ENCODE measurements at places on chromosomes 2 and 18.

DNA sequence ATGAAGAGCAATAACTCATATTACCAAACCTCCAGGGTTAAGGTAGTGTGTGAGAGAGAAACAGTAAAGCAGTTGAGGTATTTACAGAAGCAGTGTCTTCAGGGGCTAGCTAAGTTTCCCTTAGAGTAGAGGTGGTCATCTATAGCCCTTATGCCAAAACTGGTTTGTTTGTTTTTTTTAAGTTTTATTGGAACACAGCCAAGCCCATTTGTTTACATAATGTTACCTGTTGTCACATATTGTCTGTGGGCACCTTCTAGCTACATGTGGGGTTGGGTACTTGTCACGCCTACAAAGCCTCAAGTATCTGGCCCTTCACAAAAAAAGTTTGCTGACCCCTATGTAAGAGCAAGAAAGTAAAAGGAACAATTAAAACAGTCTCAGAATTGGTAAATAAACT, 39.4 kb downstream of the ACTR2 start:
- no peak for DNase-seq

DNA sequence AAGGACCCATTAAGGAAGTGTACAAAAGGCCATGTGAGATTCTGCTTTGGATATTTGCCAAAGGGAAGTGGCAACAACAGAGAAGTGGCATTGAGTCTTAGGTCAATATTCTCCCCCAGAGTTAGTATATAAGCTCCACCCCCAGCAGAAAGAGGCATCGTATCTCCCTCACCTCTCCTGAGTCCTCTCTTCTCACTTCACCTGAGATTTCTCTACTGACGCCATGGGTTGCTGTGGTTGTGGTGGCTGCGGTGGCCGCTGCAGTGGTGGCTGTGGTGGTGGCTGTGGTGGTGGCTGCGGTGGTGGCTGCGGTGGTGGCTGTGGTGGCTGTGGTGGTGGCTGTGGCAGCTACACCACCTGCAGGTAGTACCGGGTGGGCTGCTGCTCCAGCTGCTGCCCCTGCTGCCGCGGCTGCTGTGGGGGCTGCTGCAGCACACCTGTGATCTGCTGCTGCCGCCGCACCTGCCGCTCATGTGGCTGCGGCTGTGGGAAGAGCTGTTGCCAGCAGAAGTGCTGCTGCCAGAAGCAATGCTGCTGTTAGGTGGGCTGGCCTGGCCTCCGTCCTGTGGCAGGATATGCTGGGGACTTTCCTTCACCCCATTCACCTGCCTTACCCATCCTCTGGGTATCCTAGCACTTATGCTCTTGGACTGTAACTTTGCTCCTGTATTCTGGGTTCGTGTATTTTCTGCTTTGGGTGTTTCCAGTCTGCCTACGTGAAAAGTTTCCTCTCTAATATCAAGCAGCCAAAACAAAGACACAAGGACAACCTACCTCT, 5.9 kb downstream of the SCYGR3 start:
- no peak for DNase-seq

GRCh38 chr2:84071050-84071449, 388.0 kb downstream of the SUCLG1 start:
- DNase-seq: no peak

DNA sequence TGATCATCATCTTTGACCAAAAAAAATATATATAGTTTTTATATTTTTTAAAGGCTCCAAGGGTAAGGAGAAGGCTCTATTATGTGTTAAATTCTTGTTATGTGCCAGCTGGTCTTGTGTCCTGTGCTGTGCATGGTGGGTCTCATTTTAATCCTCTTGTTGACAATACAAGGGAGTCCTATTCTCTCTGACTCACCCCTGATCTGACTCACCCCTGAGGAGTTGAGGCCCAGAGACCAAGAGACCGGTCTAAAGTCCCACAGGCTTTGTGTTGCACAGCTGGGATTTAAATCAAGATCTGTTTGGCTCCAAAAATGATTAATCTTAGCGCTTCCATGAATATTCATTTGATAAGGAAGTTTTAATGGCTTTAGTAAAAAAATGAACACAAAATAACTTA, 25.7 kb downstream of the MC2R start:
- DNase-seq: no peak

DNA sequence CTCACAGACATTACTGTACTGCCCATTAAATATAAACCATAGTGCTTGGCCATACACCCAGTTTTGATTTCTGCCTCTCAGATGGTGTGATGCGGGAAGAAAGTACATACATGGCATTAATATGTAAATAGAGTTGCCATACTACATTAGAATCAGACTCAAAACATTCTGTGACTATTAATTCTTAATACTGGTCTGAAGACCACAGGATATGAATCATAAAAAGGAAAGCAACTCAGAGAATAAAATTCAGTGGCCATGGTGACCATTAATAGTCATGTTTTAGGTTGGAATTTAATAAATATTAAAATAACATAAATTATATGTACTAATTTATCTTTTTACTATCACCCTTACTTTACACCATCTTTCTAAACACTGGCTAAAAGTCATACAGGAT, 33.0 kb upstream of the WDR75 start:
- DNase-seq: peak; percentile 34

GRCh38 chr2:154771664-154772284, 73.3 kb downstream of the KCNJ3 start:
- no peak for DNase-seq

GRCh38 chr2:24469148-24469650, 21.9 kb upstream of the NCOA1 start:
- DNase-seq: no peak

- peak; percentile 47 for DNase-seq
Measured at GRCh38 chr2:237627441-237628246, at the start of gene LRRFIP1. Gene LRRFIP1 (plus strand): TSS chr2:237627587. CDS start chr2:237627645, 58 bp downstream.

Data from EL (cell line).